ENCODE measurements at places on chromosomes 4 and X. TPM values are rescaled to one million over a fixed set of nuclear protein-coding genes. Genes with fewer than 3 reads are reported as not detected.

The NOX1 gene
- total RNA-seq = not detected

The PGAM4 gene
- total RNA-seq = not detected

The AMMECR1 gene
- total RNA-seq = 6.9 TPM

The ATP1B4 gene
- not detected for total RNA-seq

The GUCY1B1 gene
- total RNA-seq = 7.0 TPM

The COL25A1 gene
- total RNA-seq = 3.5 TPM

The EFNB1 gene
- total RNA-seq = 8.8 TPM

The UTP3 gene
- 32.8 TPM for total RNA-seq

The CDX4 gene
- not detected for total RNA-seq

The TRAPPC2 gene
- 14.1 TPM for total RNA-seq

The PASD1 gene
- total RNA-seq = not detected

The MMRN1 gene
- 414 TPM for total RNA-seq

The GPC3 gene
- not detected for total RNA-seq

The ART3 gene
- not detected for total RNA-seq

The UFSP2 gene
- 26.7 TPM for total RNA-seq

The PHOX2B gene
- not detected for total RNA-seq

The WAS gene
- 0.73 TPM for total RNA-seq

The STATH gene
- total RNA-seq = not detected

The HNRNPD gene
- total RNA-seq = 361 TPM

The PNMA6F gene
- total RNA-seq = not detected

The PNCK gene
- total RNA-seq = not detected

The SPANXN3 gene
- total RNA-seq = not detected

The IGFBP7 gene
- total RNA-seq = 526 TPM

The SLC2A9 gene
- 1.6 TPM for total RNA-seq

The PFKFB1 gene
- 0.20 TPM for total RNA-seq

The BEND4 gene
- total RNA-seq = 0.27 TPM

The RAB39B gene
- total RNA-seq = not detected

The PLP1 gene
- not detected for total RNA-seq

The CCSER1 gene
- total RNA-seq = 1.8 TPM

The STBD1 gene
- 0.25 TPM for total RNA-seq

The SETD7 gene
- total RNA-seq = 36.4 TPM

The DCAF12L2 gene
- total RNA-seq = not detected

The PLAC8 gene
- total RNA-seq = 12.1 TPM

The OTC gene
- not detected for total RNA-seq

The ADH6 gene
- total RNA-seq = not detected

The RAB33A gene
- 0.91 TPM for total RNA-seq

The ZNF185 gene
- total RNA-seq = 19.7 TPM

The MTNR1A gene
- not detected for total RNA-seq

The CLNK gene
- total RNA-seq = not detected

The UGT2B10 gene
- total RNA-seq = not detected

The GAGE13 gene
- total RNA-seq = not detected

The NWD2 gene
- not detected for total RNA-seq

The GAGE2A gene
- not detected for total RNA-seq

The MAGEB17 gene
- not detected for total RNA-seq

The CENPVL2 gene
- total RNA-seq = not detected

The IGSF1 gene
- total RNA-seq = not detected

The FAM9C gene
- total RNA-seq = not detected

The ABCD1 gene
- total RNA-seq = 14.3 TPM

The ARMCX2 gene
- total RNA-seq = 75.2 TPM

The PPARGC1A gene
- not detected for total RNA-seq

The PCDH7 gene
- total RNA-seq = 21.0 TPM

The EFHC2 gene
- total RNA-seq = not detected

The BEX2 gene
- total RNA-seq = 0.88 TPM

The MAGEA11 gene
- not detected for total RNA-seq

The GIMD1 gene
- total RNA-seq = not detected

The SOWAHB gene
- not detected for total RNA-seq

The OPHN1 gene
- 6.2 TPM for total RNA-seq

The FHIP1A gene
- 2.2 TPM for total RNA-seq

The SLC4A4 gene
- not detected for total RNA-seq
